Fibroblast of skin of scalp (primary cell): ENCODE measurements at places on chromosomes 7 and 10.

GRCh38 chr7:25234336-25234735 lies 6.0 kb upstream of the NPVF start:
- no peak for DNase-seq

DNA sequence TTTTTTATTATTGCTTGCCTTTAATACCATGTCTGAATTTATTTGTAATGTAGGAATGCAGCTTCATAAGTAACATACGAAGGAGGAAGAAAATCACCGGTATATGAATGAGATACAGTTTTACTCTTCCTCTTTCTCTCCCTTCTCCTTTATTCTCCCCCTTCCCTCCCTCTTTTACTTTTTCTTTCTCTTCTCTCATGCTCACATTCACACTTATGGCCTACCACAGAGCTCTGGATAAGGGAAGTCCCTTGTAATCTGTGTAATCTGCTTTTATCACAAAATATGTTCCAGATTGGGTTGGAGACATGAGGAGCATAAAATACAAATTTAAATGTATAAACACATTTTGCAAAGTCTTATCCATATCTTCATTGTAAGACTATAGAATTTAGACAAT lies 59.4 kb downstream of the MDFIC start:
- DNase-seq: no peak

- no peak for DNase-seq
These were observed 23.0 kb downstream of the PRLHR start for GRCh38 chr10:118572256-118573041.

DNA sequence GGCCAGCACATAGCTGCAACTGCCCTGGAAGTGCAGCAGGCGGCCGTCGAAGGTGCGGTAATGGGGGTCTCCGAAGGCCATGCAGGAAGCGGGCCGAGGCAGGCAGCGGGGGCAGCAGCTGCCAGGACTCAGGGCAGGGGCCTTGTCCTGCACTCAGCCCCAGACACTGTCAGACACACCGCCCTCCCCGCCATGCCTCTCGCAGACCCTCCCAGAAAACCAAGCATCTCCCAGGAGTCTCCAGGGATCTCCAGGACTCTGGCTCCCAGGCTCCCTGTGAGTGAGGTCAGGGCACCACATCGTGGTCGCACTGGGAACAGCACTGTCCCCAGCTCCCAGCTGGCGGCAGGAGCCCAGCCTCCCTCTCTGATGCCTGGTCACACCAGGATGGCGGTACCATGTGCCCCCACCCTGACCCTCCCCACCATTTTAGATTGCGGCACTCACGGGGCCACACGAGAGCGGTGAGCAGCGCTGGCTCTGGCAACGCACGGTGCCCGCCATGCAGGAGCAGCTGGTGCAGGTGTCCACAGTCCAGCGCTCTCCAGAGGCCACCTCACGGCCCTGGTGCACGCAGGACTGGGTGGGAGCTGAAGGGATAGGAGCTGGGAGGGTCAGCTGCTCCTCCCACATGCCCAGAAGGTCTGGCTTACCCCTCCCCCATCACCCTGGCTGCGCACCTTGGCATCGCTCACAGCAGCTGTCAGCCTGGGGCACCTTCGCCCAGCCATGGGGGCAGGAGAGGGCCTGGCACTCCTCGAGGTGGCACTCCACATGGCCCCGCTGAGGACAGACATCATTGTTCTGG lies 17.5 kb downstream of the ATP6V1F start:
- peak; percentile 71 for DNase-seq

- no peak for DNase-seq
These were observed 208.3 kb downstream of the JAZF1 start for GRCh38 chr7:27972276-27972675.

DNA sequence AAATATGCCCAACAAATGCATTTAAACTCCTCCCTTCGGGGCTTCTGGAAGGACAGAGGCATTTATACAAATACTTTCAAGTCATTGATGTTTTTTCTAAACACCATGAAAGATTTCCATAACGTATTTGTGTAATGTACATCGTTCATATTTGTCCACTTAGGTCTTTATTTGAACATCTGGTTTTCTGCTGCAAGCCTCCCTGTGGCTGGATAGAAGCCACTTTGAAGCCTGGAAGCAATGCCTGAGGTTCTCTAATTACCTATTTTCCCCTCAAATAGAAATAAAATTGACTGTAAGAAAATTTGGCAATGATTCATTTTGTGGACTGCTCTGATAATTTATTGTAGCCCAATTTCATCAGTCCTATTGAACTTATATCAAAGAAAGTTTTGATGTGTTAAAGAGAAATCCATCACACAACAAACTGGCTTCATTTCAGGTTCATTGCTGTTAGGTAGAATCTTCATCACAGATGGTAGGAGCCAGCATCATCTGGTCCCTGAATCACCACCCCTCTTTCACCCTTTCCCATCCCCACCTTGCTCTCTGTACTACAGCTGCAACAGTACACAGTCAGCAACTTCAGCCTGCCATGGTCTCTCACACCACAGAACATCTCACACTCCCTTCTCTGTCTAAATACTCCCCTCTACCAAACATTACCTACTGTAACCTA lies 186.0 kb upstream of the MGMT start:
- no peak for DNase-seq

GRCh38 chr7:136514776-136515175 lies 353.7 kb upstream of the CHRM2 start:
- DNase-seq: no peak

DNA sequence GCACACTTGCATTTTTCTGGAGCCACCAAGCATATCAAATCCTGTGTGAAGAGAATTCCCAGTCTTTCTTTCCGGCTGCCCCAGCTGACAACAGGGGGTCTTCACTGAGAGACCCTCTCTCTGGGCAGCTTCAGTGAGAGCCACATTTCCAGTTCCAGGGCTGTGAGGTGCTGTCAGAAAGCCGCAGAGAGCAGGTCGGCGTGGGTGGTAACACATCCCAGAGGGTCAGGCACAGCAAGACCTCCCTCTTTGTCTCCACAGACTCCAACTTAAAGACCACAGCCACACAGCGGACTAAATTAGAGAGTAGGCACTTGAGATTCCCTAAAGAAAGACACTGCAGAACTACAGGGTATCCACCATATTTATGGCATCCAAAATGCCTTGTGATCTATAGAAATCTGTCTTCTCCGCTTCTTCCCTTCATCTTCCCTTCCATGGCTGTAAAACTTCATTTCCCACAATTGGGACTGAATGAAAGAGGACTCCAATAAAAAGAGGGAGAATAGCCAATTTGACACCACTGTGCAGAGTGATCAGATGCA lies 116.0 kb upstream of the C7orf33 start:
- DNase-seq: no peak

DNA sequence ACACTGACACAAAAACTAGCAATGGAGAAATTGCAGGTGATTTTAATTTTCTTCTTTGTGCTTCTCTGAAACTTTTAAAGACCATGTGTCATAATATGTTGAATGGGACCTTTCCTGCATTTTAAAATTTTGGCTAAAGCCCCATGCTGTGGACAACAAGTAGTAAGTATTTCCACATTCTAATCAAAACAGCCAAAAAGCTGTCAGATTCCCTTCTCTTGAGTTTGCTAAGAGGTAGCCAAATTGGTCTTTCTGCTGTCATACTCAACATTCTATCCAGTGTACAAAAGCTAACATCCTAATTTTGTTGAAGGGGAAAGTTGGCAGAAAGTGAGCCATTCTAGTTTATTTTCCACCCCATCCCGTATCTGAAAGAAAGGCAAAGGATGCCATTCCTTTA lies 447.6 kb downstream of the TFEC start:
- no peak for DNase-seq

- DNase-seq: no peak
These were observed 39.9 kb upstream of the EGR2 start for GRCh38 chr10:62856021-62856420.

- DNase-seq: peak; percentile 35
These were observed 18.8 kb upstream of the MINDY3 start for GRCh38 chr10:15879058-15879457.

- no peak for DNase-seq
These were observed 148.9 kb downstream of the ZEB1 start for GRCh38 chr10:31467791-31468535.

- no peak for DNase-seq
These were observed 133.1 kb upstream of the PRSS1 start for GRCh38 chr7:142616121-142616643.

GRCh38 chr7:68020102-68020501 lies 1023.5 kb downstream of the TYW1 start:
- no peak for DNase-seq

DNA sequence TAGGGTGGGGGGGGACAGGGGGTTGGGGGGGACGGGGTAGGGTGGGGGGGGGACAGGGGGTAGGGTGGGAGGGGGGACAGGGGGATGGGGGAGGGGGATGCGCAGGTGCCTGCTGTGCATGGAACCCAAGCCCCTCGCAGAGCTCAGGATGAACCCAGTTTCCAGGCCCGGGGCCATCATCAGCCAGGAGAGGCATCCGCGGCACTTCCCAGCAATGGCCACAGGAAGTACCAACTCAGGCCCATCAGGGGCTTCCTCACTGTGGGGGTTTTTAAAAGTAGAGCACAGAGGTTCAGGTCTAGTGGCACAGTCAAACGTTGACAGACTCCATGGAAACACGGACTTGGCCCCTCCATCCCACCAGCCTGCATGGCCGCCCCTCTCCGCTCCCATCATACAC lies 172.7 kb downstream of the DIP2C start:
- no peak for DNase-seq

GRCh38 chr7:8605221-8605620 lies 171.8 kb downstream of the NXPH1 start:
- no peak for DNase-seq

GRCh38 chr7:137990251-137990941 lies 11.5 kb downstream of the CREB3L2 start:
- peak; percentile 82 for DNase-seq

- no peak for DNase-seq
These were observed 32.0 kb upstream of the STRIP2 start for GRCh38 chr7:129401967-129402860.

GRCh38 chr10:11604865-11605650 lies 6.4 kb downstream of the USP6NL start:
- no peak for DNase-seq

DNA sequence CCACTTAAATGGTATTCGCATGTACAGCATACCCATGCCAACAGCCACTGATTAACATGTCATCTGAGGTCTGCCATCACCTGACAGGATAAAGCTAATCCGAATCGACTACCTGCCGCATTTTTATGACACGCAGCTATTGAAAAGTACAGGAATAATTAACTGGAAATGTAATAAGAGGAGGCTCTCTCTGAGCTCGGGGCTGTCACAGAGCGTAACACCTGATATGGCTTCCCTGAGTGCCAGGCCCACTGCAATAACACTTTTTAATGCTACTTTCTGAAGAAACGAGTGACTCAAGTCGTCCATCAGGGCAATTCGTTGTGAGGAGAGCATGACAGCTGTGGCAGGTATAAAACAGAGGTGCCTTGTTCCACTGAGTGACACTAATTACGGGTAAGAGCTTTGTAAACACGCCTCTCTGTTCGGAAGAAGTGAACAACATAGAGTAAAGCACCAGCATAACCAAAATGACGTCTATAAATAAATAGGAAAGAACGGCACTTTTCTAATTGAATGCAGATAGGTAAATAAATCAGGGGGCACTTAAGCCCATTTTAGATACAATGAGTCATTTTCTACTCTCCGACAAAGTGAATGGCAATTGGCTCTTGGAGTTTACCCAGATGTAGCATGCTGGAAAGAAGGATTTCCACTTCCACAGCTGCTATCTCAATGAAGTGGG lies 56.5 kb upstream of the CREB5 start:
- DNase-seq: no peak

DNA sequence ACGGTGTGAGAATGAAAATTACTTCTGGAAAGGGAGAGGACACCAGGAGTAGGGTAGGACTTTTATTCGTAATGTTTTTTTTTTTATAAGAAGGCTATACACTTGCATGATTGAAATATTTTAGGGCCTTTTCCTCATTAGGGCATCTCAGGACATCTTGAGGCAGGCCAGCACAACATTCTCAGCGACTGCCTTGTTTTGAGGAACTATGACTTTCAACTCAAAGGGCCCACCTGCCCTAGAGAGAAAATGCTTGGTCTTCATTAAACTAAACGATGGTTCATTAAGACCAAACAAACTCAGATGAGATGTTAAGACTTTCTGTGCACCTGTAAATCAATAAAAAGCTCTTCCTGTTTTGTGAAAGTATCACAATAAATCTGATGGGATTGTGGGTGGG lies 11.3 kb downstream of the NOD1 start:
- DNase-seq: no peak

- DNase-seq: peak; percentile 33
These were observed 5.7 kb downstream of the SEMA3A start for GRCh38 chr7:84188786-84189405.

DNA sequence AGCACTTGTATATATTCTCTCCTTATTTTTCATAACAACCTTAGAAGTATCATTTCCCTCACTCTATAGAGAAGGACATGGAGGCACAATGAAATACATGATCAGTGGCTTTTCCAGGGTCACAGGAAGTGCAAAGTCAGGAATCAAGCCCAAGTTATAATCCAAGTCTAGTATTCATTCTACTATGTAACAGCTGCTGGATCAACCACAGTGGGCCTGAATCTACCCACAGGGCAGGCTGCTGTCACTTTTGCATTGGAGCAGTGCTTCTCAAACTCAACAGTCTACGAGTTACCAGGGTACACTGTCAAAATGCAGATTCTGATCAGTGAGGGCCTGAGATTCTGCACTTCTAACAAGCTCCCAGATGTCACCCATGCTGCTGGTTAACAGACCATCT lies 18.3 kb downstream of the ZDHHC16 start:
- DNase-seq: no peak

DNA sequence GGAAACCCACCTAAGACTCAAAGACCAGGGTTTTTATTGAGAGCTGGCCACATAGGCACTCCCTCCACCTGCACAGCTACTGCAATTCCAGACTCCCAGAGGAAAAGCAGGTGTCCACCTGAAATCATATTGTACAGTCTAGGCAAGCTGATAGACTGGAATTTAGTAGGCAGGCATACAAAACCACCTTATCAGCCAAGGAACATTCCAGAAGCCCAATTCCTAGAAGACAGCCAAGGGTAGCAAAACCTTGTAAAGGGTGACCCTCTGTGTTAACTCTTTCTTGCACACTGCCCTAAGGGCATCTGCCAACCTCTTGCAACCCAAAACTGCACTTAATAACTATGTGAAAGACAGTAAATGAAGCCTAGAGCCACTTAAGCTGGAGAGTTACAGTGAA lies 5.3 kb downstream of the TMEM176A start:
- no peak for DNase-seq

DNA sequence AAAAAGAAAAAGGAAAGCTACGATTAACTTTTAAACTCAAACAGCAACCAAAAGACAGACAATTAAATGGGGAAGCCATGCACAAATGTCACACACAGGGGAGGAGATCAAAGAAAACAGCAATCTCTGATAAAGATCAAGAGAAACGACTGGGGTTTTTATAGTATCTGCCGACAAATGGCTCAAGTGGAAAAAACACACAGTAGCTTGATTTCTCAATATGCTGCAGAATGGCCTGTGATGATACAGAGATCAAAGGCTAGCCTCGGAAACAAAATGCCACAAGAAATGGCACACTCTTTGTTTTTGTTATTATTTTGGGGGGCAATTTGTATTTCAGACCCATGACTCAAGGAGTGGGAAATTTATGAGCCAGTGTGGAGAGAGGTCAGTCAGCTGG lies 126.1 kb downstream of the TEX36 start:
- DNase-seq: no peak

GRCh38 chr10:68103261-68103878 lies 5.9 kb upstream of the MYPN start:
- no peak for DNase-seq
